ENCODE measurements at places on chromosomes 11 and 22.

- no peak for DNase-seq
These were observed 93.4 kb downstream of the MUC15 start for GRCh38 chr11:26478710-26479109.

GRCh38 chr11:100010393-100010792 lies 676.7 kb upstream of the ARHGAP42 start:
- DNase-seq: no peak

DNA sequence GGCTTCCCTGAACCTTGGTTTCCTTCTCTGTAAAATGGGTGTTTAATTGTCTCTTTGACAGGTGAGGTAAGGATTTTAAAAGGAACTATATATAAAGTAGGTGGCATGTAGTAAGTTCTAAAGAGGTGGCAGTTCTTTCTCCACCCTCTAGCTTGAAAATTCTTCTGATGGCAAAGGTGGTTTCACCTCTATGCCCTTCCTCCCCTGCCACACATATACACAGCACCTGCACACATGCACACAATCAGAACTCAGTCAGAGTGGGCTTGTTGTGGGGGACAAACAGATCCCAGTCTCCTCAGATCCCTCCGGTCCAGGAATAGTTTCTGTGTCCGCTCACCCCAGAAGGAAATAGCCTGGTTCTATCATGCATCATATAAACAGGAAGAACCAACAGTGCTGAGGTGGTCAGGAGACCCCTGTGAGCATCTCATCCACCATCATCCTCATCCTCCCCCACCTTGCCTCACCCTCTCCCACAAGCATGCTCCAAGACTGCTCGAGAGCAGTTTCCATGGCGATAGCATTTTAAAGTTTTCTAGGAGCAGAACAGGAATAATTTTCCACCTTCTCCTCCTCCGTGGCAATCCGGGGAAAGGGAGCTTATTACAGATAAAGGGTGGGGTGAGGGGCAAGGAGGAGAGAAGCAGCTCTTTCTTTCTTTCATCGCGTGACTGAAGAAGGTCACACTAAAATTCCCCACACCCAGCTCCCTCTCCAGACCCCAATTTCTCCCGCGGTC lies 123.6 kb downstream of the CHST1 start:
- DNase-seq: no peak

DNA sequence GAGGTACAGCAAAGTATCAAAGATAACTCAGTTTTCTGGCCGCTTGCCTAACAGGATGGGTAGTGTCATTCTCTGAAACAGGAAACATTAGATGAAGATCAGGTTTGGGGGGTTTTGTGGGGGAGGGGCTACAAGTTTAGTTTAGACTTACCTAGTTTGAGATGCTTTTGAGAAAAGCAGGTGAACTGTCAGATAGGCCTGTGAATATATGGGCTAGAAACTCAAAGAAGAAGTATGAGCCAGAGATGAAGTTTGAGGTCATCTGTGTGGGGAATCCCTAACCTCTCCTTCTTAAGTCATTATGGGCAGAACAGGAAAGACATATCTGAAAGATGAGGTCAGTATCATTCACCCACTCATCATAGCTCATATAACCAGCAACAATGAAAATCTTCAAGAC lies 11.9 kb downstream of the HOATZ start:
- DNase-seq: no peak

DNA sequence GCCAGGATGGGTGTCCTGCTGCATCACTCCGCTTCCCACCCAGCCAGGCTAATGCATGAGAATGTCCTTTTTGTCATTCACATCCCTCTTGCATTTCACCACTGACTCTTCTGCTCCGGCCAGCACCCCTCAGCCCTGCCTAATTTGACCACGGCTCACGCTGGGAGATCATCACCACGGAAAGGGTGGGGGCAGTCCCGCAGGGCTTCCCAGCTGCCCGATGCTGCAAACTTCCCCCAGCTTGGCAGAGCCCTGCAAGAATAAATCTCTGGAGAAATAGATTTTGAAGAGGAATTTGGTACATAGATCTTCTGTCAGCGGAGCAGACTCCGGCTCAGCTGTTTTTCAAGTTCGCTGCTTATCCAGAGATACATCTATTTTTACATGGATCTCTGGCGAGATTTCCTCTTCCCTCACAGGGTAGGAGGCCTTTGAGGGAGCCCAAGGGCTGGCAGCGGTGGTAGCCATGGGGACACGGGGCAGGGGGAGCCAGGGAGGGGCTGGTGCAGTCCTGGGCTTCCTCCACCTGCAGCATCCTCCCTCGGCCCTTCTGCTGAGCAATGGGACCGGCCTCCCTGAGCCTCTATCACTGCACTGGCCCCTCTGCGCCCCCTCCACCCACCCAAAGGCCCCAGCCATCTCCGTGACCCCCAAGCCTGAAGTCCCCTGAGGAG lies 62.6 kb downstream of the BUD13 start:
- DNase-seq: no peak

- no peak for DNase-seq
These were observed 8.8 kb upstream of the PDE3B start for GRCh38 chr11:14634813-14635212.

DNA sequence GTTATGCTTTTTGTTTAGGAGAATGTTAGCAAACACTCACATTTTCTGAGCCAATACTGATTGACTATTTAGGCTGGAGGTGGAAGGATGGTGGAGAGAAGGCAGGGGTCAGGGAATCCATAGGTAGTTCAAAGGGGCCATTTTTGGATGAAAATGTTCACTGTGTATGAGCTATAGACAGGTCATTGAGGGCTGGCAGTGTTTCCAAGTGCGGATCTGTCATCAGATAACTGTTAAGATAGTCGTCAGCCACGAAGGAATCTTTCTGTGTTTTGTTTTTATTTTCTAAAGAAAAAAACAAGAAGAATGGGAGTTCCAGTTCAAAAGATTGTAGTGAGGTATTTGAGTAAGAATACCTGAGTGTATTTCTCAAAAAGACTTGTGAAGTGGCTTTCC lies 3.1 kb downstream of the KCNJ5 start:
- DNase-seq: no peak

DNA sequence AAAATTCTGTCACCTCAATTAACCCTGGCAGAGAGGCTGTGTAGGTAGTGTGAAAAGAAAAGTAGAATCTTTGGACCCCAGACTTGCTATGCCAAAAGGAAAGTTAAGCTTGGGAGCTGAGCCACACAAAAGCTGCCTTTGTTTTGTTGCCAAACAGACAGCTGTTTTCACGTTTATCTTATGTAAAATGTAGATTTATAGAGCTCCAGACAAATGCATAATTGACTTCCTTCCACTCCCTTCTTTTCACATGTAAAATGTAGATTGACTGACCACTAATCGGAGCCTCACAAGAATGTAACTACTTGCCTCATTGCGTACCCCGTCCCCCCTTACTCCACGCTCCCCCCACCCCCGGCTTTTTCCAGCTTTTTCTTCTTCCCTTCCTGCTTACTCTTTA lies 2302.2 kb upstream of the RAG2 start:
- DNase-seq: no peak

DNA sequence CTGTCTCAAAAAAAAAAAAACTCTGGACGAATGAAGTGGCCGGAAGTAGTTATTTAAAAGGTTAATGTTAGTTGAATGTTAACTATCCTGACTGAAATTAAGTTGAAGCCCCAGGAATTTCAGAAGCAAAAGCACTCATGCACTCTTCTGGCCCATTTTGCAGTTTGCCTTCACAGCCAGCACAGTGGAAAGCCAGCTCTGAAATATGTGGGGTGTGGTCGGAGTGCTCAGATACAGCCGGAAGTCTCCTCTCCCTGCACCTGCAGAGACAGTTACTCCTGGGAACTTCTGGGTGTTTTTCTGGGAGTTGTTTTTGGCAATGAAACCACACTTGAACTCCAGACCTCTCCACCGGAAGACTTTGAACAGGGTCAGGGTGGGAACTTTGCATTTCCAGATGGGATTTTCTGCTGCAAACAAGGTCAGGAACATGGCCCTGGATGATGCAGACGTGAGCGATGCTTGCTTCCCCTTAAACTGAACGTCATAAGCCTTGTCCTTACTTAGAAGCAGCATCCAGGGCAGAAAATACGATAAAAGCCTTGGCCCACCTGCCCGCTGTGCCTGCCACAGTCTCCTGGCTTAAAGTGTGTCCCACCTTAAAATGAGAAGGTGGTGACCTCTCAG lies 21.5 kb upstream of the CABP2 start:
- DNase-seq: no peak

- no peak for DNase-seq
These were observed 42.8 kb downstream of the GLYAT start for GRCh38 chr11:58688789-58689503.

GRCh38 chr11:47093541-47093940 lies 83.1 kb downstream of the ARFGAP2 start:
- DNase-seq: no peak

- no peak for DNase-seq
These were observed 1119.7 kb downstream of the BRD1 start for GRCh38 chr22:48707763-48708557.

DNA sequence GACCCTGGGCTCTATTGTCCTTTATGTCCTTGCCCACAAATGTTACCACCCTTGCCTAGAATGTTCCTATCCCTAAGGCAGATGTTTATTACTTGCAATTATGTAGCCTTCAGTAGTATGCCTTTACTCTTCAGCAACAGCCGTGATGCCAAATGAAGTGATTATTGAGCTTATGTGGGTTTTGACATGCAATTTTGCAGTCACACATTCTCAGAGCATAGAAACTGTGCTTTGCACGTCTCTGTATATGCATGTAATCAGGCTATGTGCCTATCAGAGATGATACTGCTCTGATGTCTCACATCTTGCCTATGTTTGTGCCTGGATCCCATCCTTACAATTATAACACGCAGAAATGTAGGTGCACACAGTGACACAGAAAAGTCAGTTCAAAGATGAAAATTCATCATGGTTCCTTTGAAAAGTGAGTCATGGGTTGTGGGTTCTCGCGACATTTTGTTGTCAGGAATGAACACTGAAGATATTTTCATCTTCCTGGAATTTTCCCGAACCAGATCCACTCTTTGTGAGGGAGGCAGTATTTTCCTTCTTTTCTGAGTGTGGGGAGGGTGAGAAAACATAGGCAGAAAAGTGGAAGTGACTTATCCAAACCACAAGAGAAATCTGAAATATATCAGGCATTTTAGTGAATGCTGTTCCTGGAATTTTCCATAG lies 81.1 kb downstream of the BMAL1 start:
- DNase-seq: no peak

- no peak for DNase-seq
These were observed 333.1 kb downstream of the CTTN start for GRCh38 chr11:70731271-70732022.

DNA sequence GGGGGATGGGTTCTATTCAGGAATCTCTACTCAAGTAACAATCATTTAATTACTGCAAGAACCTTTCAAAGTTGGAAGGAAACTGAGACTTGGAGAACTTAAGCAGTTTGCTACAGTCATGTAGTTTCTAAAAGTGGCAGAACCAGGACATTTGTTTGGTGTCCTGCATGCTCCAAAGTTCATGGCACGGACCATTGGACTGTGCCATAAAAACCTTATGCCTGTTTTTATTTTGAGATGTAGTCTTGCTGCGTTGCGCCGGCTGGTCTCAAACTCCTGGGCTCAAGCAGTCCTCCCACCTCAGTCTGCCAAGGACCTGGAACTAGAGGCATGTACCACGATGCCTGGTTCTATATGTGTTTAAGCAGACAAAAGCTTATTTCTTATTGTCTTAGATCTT lies 18.6 kb upstream of the AIFM3 start:
- DNase-seq: no peak

DNA sequence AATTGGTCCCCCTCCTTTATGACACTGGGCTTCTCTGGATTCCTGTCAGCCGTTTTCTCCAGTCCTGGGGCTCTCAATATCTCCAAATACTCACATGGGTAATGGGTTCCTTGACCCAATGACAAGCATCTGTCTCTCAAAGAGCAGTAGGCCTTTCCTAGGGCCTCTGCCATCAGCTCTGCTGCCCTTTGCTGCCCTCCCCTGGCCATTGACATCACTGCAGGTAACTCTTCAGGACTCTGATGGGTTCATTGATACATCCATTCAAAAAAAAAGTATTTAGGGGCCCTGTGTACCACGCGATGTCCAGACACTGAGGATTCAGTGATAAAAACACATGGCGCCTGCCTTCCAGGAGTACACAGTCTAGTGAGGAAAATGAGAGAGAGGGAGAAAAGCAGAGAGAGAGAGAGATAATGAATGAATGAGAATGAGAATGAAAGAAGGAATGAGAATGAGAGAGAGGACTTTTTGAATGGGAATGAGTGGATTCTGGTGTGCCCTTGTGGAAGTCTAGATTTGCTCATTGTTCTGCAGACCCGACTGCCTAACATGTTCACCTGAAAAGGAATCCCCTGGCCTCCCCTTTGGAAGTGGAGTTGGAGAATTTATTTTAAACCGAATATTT lies 42.6 kb upstream of the OLFML1 start:
- DNase-seq: peak; percentile 52

GRCh38 chr22:27194096-27194748 lies 536.8 kb downstream of the MIAT start:
- DNase-seq: no peak

DNA sequence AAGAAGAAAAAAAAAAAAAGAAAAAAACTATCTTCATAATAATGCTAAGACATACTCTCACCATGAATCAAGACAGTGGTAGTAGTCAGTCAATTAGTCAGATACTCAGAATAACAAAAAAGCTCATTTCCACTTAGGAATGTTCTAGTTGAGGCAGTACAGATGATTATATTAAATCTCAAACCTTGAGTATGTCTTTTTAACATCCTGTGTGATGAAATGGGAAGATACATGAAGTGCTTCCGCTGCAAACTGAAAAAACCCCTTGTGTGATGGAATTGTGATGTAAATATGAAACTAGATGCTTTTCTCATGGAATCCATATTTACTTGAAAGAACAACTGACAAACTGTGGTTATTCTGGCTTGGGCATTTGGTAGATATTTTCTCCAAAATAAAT lies 13.7 kb downstream of the AMOTL1 start:
- DNase-seq: no peak

GRCh38 chr11:64745189-64745520 lies 1.2 kb upstream of the RASGRP2 start:
- peak; percentile 56 for DNase-seq
